ENCODE measurements at places on chromosomes 16 and 17. TPM values are rescaled to one million over a fixed set of nuclear protein-coding genes. Genes with fewer than 3 reads are reported as not detected.

DNA sequence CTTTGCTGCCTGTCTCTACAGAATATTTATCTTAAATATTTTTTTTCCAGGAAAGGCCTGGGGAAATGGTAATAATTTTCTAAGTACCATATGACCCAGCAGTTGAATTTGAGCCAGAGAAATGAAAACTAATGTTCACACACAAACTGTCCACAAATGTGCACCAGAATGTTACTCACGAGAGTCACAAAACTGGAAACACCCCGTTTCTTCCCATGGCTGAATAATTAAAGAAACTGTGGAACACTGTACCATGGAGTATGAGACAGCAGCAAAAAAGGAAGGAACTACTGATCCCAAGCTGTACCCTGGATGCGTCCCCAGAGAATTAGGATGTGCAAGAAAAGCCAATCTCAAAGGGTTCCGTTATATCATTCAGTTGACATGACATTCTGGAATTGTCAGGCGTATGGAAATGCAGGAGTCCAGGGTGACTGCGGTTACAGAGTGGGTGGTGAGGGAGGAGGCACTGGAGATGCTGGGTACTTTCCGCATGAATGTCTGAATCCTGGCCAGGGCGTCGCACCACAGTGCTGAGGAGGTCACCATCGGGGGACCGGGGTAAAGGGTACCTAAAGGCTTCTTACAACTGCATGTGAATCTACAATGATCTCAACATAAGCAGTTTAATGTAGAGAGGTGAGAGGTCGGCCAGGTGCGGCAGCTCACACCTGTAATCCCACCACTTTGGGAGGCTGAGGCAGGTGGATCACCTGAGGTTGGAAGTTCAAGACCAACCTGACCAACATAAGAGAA, 34.5 kb downstream of the USP22 start:
- no peaks in the 10 kb centered on the region for H3K4me1 ChIP-seq
- no peak for DNase-seq
- no peak overlapping the region for H3K4me3 ChIP-seq
- H3K27ac ChIP-seq: no peak overlapping the region
- H3K36me3 ChIP-seq: peaks cover 82% of the 10 kb centered on the region

- no peaks in the 10 kb centered on the region for H3K36me3 ChIP-seq
- no peak overlapping the region for H3K4me3 ChIP-seq
- DNase-seq: no peak
- no peak overlapping the region for H3K27ac ChIP-seq
- H3K4me1 ChIP-seq: no peaks in the 10 kb centered on the region
These were observed 833.6 kb upstream of the CDH8 start for GRCh38 chr16:62869837-62870236.

- H3K27ac ChIP-seq: no peak overlapping the region
- DNase-seq: no peak
- H3K4me1 ChIP-seq: peaks cover 3% of the 10 kb centered on the region
These were observed 1.4 kb downstream of the TLCD1 start for GRCh38 chr17:28724500-28725165.

GRCh38 chr16:76835339-76835738, 355.7 kb upstream of the MON1B start:
- no peak overlapping the region for H3K27ac ChIP-seq
- no peaks in the 10 kb centered on the region for H3K27me3 ChIP-seq
- no peaks in the 10 kb centered on the region for H3K36me3 ChIP-seq
- H3K4me1 ChIP-seq: no peaks in the 10 kb centered on the region

- H3K4me3 ChIP-seq: no peak overlapping the region
- peaks cover 3% of the 10 kb centered on the region for H3K4me1 ChIP-seq
- H3K27ac ChIP-seq: no peak overlapping the region
- H3K36me3 ChIP-seq: peaks cover 9% of the 10 kb centered on the region
- no peaks in the 10 kb centered on the region for H3K27me3 ChIP-seq
- DNase-seq: no peak
These were observed 20.8 kb downstream of the UTS2R start for GRCh38 chr17:82392209-82392920.

- H3K27ac ChIP-seq: no peak overlapping the region
- no peak overlapping the region for H3K4me3 ChIP-seq
- no peak for DNase-seq
- no peaks in the 10 kb centered on the region for H3K27me3 ChIP-seq
These were observed 67.4 kb downstream of the PIPOX start for GRCh38 chr17:29110372-29110757.

- H3K4me3 ChIP-seq: no peak overlapping the region
- DNase-seq: peak; percentile 90
- no peaks in the 10 kb centered on the region for H3K27me3 ChIP-seq
- peak overlapping the region; percentile 38 for H3K27ac ChIP-seq
These were observed 46.8 kb downstream of the TIMM22 start for GRCh38 chr17:1043601-1044251.

DNA sequence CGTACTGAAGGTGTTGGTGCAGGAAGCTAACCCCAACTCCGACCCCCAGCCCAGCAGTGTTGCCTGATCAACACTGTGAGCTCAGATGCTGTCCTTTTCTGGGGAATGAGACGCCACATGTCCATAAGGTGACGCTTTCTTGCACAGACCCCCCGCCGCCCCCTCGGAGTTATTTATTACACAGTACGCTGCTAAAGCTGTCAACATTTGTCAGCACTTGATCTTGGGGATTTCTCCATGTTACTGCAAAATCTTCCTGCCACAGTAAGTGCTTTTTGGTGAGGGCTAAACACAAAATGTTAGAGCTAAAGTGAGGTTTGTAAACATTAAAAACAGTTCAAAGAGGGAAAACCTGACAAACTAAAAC, 15.9 kb downstream of the CMTM3 start:
- H3K4me1 ChIP-seq: no peaks in the 10 kb centered on the region
- no peaks in the 10 kb centered on the region for H3K27me3 ChIP-seq
- no peak overlapping the region for H3K27ac ChIP-seq
- no peak for DNase-seq
- no peak overlapping the region for H3K4me3 ChIP-seq

- no peaks in the 10 kb centered on the region for H3K36me3 ChIP-seq
- no peaks in the 10 kb centered on the region for H3K4me1 ChIP-seq
- no peaks in the 10 kb centered on the region for H3K27me3 ChIP-seq
- H3K4me3 ChIP-seq: no peak overlapping the region
These were observed 23.0 kb upstream of the ABCC3 start for GRCh38 chr17:50611634-50612033.

DNA sequence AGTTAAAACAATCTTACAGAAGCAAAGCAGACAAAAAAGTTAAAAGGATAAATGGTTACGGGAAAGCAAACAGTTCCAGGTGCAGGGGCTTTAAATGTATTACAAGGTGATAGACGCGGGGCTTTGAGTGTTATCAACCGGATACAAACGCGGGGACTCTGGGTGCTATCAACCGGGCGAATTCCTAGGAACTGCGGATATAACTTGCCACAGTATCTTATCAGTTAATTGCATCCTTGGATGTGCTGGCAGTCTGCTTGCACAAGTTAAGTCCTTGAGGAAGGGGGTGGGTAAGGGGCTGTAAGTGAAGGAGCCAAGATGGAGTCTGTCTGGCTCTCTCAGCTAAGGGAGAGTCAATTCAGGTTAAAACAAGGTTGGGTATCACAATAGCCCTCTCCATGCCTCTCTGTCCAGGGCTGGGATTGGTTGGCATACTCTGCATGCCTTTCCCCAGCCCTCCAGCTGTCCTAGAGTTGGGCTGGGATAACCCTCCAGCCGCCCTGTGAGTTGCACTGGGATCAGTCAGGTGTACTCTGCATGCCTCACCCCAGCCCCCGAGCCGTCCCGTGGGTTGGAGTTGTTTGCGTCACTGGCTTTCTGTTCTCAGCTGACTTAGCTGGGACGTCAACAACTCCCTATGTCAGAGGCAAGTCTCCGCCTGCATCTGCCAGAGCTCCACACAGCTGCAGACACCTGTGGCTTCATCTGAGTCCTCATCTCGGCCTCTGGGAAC, 40.9 kb downstream of the TMEM235 start:
- H3K27ac ChIP-seq: no peak overlapping the region
- H3K4me3 ChIP-seq: no peak overlapping the region
- peaks cover 38% of the 10 kb centered on the region for H3K4me1 ChIP-seq
- no peaks in the 10 kb centered on the region for H3K27me3 ChIP-seq

DNA sequence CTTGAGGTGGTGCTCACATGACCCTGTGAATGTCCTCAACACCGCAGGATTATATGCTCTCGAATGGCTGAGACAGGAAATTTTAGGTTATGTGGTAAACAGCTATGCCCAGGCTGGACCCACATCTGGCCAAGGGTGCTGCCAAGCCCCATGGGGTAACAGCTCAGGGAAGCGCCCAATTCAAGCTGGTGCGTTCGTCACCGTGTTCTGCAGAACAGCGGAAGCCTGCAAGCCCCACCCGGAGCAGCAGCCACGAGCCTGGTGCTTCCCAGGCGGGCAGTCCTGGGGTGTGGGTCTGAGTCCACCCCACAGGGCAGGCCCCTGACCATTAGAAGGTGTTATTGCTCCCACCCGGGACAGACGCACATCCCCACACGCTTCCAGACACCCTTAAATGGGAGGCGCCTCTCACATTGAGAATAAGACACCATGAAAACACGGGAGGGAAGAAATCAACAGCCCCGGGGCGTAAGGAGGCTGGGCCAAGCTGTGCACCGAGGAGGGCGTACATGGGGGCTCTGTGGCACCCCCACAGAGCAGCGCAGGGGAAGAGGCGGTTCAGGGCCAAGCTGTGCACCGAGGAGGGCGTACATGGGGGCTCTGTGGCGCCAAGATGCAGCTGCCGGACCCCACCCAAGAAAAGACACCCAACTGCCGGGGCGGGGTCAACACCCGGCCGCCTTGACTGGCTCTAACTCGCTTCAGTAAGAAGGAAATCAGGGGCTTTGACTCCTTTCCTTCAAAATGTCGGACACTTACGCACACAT, 2.9 kb upstream of the CYBA start:
- DNase-seq: no peak
- H3K36me3 ChIP-seq: peaks cover 2% of the 10 kb centered on the region
- no peaks in the 10 kb centered on the region for H3K27me3 ChIP-seq
- no peak overlapping the region for H3K4me3 ChIP-seq
- H3K27ac ChIP-seq: no peak overlapping the region
- no peaks in the 10 kb centered on the region for H3K4me1 ChIP-seq

The ASPA gene
- 17.5 TPM for total RNA-seq

The CACNA1H gene
- 10.3 TPM for total RNA-seq

The OSGIN1 gene
- total RNA-seq: 1.5 TPM

Data from lung (tissue), 17 donors.